A375 (cell line): ENCODE measurements at places on chromosomes 4 and X. TPM values are rescaled to one million over a fixed set of nuclear protein-coding genes. Genes with fewer than 3 reads are reported as not detected.

The RNF175 gene
- total RNA-seq: 0.93 and 1.1 TPM in 2 replicates

The H2BW1 gene
- total RNA-seq: 2.3 TPM in 1 of 2 replicates, not detected in the other

The COL25A1 gene
- total RNA-seq: not detected in 2 replicates

The LUZP4 gene
- not detected in 2 replicates for total RNA-seq

The SCRG1 gene
- 0.27 and 0.30 TPM in 2 replicates for total RNA-seq

The SUPT20HL2 gene
- not detected in 2 replicates for total RNA-seq

The TACR3 gene
- 0.05 and 0.15 TPM in 2 replicates for total RNA-seq

The SOX3 gene
- not detected in 2 replicates for total RNA-seq

The CXCL3 gene
- 3.4 and 4.3 TPM in 2 replicates for total RNA-seq

The PLXNB3 gene
- 33.5 and 40.3 TPM in 2 replicates for total RNA-seq

The PLAC8 gene
- 6.5 and 7.5 TPM in 2 replicates for total RNA-seq

The DNAAF6 gene
- not detected in 2 replicates for total RNA-seq

The SORBS2 gene
- total RNA-seq: 39.2 and 42.1 TPM in 2 replicates

The GYG2 gene
- total RNA-seq: not detected in 2 replicates

The PGAM4 gene
- total RNA-seq: not detected in 2 replicates

The BBS7 gene
- 9.2 and 10.7 TPM in 2 replicates for total RNA-seq

The ZMAT1 gene
- 0.04 and 0.05 TPM in 2 replicates for total RNA-seq

The MTCP1 gene
- total RNA-seq: 26.0 and 40.4 TPM in 2 replicates

The FRMD7 gene
- total RNA-seq: 0.11 TPM in 1 of 2 replicates, not detected in the other

The CRMP1 gene
- 1.4 and 1.9 TPM in 2 replicates for total RNA-seq

The REELD1 gene
- not detected in 2 replicates for total RNA-seq

The TCEANC gene
- total RNA-seq: 0.57 and 0.58 TPM in 2 replicates

The SHROOM2 gene
- total RNA-seq: 20.2 and 27.6 TPM in 2 replicates

The KLB gene
- total RNA-seq: not detected in 2 replicates

The RNF113A gene
- 21.7 and 27.9 TPM in 2 replicates for total RNA-seq

The FAM50A gene
- total RNA-seq: 68.2 and 70.8 TPM in 2 replicates
